ENCODE measurements at places on chromosomes 2 and 18.

GRCh38 chr2:10575609-10576280 lies 114.0 kb downstream of the NOL10 start:
- DNase-seq: peak; percentile 14

- DNase-seq: no peak
Observed at GRCh38 chr2:63875131-63875527, 33.4 kb downstream of the UGP2 start.

DNA sequence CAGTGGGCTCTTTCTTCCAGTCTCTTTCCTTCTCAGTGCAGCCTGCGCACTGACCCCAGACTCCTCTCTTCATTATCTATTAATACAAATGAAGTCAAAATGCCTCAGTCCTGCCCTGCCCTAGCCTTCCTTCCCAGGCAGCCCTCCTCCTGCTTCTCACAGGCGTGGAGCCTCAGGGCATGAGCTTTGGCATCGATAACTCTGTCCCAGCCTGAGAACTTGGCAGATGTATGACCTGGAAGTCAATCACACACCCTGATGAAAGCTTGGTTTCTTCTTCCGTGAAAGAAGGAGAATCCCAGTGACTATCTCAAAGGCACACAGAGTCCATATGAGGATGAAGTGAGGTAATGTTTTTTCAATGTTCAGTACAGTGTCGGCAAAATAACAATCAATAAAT lies 600.7 kb upstream of the ID2 start:
- DNase-seq: no peak

- no peak for DNase-seq
Observed at GRCh38 chr2:229610333-229610732, 104.0 kb downstream of the DNER start.

DNA sequence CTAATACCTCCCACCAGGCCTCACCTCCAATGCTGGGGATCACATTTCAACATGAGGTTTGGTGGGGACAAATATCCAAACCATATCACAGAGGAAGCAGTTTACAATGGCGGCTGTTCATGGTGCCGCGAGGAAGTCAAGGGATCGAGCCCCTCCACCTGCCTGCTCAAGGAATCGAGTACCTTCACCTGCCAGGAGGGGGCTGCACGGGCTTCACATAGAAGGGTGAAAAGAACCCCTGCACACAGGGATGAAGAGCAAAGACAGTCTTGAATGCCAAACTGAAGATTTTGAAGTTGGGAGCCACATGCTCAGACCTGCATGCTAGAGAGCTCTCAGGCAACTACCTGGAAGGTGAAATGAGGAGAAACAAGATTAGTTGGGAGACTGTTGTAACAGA lies 110.3 kb downstream of the KCNF1 start:
- no peak for DNase-seq

- no peak for DNase-seq
Observed at GRCh38 chr2:200188876-200189275, 117.6 kb upstream of the SPATS2L start.

DNA sequence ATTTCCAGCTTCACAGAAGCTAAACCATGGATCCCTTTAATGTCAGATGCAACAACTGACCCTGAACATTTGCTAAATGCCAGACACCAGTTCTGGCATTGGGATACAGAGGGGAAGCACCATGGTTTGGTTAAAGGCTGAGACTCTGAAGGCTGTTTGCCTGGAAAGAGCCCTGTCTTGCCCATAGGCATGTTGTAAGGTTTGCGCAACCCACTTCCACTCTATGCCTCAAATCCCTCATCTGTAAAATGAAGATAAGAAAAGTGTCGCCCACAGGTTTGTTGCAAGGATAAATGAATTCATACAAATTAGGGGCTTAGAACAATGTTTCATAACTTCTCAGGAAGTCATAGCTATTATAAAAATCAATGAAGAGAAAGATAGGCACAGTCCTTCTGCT lies 380.9 kb upstream of the GYPC start:
- DNase-seq: no peak

DNA sequence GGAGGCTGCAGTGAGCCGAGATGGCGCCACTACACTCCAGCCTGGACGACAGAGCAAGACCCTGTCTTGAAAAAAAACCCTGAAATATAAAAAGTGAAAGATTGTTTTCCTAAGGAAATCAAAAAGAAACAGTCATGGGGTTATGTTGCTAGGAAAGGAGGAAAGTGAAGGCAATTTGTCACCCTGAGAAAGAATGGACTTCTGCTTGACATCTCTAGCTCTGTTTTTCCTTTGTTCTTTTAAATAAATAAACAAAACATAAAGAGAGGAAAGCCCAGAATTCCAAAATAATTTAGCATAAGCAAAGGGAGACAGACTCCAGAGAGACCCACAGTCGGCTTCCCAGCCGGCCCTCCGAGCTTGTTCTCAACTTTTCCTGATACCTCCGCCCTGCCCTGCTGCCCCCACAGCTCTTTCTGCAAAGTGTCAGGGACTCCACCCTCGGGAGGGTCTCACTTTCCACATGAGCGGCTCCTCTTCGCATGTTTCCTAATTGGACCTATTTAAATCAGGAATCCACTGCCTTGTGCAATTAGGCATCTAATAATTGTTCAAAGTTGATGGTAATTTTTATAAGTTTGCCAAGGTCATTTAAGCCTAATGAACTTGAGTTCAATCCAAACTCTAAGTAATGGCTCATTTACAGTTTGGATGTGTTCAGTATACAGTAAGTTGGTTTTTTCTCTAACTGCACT lies 49.8 kb upstream of the COPS8 start:
- no peak for DNase-seq

GRCh38 chr2:67616749-67617148 lies 219.6 kb downstream of the ETAA1 start:
- peak; percentile 4 for DNase-seq

DNA sequence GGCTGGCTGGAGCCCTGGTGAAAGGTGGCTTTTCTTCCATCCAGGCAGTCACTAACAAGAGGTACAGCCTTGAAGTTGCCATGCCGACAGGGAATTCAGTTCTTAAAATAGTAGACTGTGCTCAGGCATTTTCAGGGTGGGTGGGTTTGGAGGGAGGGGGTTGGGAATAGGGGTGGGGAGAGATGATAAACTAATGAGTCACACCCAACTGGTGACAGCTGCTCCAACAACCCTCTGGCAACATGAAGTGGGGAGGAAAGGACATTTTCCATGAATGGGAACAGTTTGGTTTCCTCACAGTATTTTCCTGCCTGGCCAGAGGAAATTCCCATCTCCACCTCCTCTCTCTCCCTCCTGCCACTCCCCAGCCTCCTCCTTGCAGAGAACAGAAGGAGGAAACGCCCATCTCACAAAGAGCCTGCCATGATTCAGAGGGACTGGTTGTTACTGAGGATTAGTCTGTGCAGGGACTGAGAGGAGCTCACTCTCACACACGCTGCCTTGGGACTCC lies 113.0 kb upstream of the SLC1A4 start:
- DNase-seq: peak; percentile 27

GRCh38 chr2:233217892-233218377 lies 33.5 kb upstream of the ATG16L1 start:
- peak; percentile 19 for DNase-seq

- DNase-seq: no peak
Observed at GRCh38 chr2:18180031-18180610, 301.7 kb downstream of the KCNS3 start.

GRCh38 chr18:41972067-41972925 lies 17.3 kb downstream of the PIK3C3 start:
- no peak for DNase-seq

DNA sequence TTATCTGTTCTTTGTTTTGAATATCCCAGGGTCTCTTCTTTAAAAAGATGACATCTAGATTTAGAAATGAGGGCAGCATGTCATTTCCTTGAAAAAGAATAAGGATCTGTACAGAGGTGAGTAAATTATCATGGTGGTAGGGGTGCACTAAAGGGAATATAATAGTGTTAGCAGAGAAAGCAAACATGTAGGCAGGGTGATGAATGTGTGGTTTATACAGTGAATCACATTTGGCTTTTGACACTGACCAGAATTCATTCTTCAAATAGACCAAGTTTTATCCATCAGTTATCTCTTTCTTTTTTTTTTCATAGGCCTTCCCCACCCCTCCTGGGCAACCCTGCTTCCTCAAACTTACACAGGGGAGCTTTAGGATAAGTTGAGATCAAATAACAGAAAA lies 184.5 kb upstream of the LRP1B start:
- DNase-seq: no peak

- DNase-seq: no peak
Observed at GRCh38 chr2:206739271-206739670, 21.1 kb upstream of the DYTN start.

DNA sequence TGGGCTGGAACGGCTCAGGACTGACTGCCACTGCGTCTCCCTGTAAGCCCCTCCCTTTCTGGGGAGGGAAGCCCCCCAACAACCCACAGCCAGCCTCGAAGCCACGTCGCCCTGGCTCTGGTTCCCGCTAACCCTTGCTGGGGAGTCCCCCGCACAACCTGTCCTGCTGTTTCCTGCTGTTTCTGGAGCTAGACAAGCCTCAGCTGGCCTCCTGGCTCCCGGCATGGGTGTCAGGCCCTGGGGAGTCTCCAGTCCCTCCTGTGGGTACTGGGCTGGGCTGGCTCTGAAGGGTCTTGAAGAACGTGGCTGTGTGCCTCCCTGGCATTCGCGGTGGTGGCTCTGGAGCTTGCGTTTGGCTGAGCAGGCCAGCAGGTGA lies 20.9 kb downstream of the NFATC1 start:
- DNase-seq: no peak

DNA sequence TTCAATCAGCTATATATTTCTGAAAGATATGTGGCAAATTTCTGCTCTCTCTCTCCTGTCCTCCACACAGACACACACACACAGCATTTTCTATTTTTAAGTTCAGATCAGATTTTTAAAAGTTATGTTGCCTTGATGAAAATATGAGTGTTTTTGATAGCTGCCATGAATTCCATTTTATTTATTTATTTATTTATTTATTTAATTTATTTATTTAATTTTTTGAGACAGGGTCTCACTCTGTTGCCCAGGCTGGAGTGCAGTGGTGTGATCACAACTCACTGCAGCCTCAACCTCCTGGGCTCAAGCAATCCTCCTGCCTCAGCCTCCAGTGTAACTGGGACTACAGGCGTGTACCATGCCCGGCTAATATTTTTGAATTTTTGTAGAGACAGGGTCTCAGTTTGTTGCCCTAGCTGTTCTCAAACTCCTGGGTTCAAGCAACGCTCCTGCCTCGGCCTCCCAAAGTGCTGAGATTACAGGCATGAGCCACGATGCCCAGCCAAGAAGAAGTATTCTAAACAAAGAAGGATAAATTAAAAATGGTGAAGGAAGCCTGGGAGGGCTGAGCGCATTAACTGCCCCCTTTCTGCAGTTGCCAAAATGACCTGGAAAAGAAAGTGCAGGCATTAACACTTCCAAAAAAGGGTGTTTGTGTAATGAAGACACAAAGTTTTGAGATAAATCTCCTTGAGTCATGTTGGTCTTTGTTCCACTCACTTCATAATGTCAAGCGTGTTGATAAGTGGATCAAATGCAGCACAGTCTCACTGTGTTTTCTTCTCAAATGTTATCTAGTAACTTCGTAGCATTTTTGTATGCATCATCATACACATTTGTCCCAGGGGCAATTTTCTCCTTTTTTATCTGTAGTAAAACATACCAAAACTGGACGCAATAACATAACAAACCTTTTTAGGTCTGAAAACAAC lies 11.1 kb upstream of the IMPA2 start:
- no peak for DNase-seq

DNA sequence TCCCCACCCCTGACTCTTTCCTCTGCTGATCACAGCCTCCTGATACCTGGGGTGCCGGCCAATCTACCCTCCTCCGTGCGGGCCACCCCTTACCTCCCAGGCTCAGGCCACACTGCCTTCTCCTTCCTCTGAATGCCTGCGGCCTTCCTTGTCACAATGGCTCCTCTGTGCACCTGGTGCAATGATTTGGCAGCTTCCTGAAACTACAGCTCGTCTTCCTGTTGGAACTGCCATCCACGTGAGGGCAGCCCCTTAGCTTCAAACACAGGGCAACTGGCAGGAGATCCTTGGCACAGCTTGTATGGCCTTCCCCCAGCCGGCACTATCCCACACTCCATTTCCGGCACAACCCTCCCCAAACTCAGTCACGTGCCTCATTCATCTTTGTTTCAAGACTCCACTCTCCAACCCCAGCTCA lies 69.0 kb downstream of the STPG4 start:
- no peak for DNase-seq

GRCh38 chr18:77486985-77487384 lies 237.3 kb downstream of the GALR1 start:
- no peak for DNase-seq

GRCh38 chr2:71704131-71704561 lies 250.8 kb downstream of the DYSF start:
- no peak for DNase-seq

- no peak for DNase-seq
Observed at GRCh38 chr2:14136030-14136429, 496.5 kb upstream of the LRATD1 start.

DNA sequence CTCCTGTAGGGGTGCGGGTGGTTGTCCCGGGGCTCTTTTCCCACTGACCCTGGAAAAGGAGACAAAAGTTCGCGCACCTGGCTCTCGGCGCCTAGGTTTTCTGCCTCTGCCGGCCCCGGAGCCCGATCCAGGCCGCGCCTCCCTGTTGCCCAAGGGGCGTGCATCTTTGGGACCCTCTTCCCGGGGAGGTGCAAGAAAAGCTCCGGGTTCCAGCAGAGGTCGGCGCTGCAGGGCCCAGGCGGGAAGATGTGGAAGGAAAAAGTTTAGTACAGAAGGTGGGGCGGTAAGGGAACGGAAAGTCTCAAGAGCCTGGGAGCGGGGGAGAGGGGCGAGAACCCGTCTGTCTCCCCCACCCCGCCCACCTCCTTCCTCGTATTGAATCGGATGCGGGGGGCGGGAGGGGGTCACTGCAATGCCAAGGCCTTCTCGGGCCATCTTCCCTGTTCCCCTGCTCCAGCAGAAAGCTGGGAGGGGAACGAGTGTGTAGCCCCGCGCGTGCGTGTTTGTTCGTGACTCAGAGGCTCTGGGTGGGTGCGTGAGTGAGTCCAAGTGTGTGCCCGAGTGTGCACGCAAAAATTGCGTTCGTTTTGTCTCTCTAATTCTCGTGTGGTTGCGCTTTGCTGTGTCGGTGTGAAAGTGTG lies 6.3 kb upstream of the EN1 start:
- no peak for DNase-seq

GRCh38 chr2:232852676-232853075 lies 17.4 kb upstream of the SNORC start:
- DNase-seq: no peak

- DNase-seq: no peak
Observed at GRCh38 chr2:174338147-174338605, 3.4 kb downstream of the SP9 start.

- no peak for DNase-seq
Observed at GRCh38 chr18:61428266-61428665, 95.0 kb downstream of the CDH20 start.

GRCh38 chr2:69631402-69631801 lies 12.1 kb downstream of the AAK1 start:
- no peak for DNase-seq
